Fibroblast of skin of right biceps (primary cell): ENCODE measurements at places on chromosomes 3 and 15.

DNA sequence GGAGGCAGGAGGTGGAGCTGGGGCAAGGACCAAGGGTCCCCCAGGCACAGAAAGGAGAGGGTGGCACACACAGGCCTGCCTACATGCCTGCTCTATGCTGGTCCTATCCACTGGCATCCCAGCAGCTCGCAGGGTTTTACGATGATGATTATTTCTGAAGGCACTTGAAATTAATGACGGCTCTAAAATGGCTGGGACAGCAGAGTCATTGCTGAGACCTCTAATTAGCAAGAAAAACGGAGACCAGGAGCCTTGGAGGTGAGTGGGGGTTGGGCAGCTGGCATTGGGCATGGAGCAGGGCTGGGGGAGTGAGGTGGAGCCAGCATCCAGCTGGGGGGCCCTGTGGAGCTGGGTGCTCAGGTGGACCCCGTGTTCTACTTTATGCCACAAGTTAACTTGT, 3.5 kb upstream of the LINGO1 start:
- DNase-seq = no peak

DNA sequence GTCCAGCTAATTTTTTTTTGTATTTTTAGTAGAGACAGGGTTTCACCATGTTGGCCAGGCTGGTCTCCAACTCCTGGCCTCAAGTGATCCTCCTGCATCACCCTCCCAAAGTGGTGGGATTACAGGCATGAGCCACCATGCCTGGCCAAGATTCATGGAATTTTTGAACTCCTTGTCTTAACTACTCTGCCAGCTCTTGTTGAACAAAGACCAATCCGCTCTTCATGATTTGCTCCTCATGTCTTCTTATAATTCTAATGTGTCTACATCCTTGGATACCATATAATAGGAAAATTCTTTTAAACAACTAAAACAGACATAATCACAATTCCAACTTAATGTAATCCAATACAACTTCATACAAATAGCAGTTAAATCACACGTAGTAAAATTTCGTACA, 21.3 kb downstream of the UBA5 start:
- DNase-seq = no peak

DNA sequence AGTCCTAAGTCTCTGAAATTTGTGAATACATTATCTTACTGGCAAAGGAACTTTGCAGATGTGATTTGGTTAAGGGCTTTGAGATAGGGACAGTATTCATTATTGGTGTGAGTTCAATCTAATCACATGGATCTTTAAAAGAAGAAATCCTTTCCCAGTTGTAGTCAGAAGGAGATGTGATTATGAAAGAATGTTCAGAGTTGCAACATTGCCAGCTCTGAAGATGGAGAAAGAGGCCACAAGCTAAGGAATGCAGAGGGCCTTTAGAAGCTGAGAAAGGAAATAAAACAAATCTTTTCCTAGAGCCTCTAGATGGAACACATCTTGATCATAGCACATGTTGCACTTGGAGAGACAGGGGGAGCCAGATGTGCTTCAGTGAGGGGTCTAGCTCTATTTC, 27.7 kb upstream of the SIAH2 start:
- no peak for DNase-seq

- no peak for DNase-seq
Observed at GRCh38 chr3:47850564-47851410, 47.8 kb downstream of the DHX30 start.

- DNase-seq = no peak
Observed at GRCh38 chr15:43449981-43450380, 43.0 kb downstream of the TP53BP1 start.

- no peak for DNase-seq
Observed at GRCh38 chr3:4247391-4247790, 55.8 kb upstream of the SETMAR start.
